ENCODE measurements at places on chromosomes 7 and 10. TPM values are rescaled to one million over a fixed set of nuclear protein-coding genes. Genes with fewer than 3 reads are reported as not detected.

Gene UNC5B
- total RNA-seq = 0.48 TPM

Gene ARHGEF35
- 0.26 TPM for total RNA-seq

Gene ATRNL1
- 0.78 TPM for total RNA-seq

Gene TMEM229A
- total RNA-seq = not detected

Gene CCDC3
- 0.94 TPM for total RNA-seq

Gene OR2A5
- not detected for total RNA-seq

Gene LRRTM3
- total RNA-seq = not detected

Gene SMIM30
- total RNA-seq = 34.0 TPM

Gene EPO
- not detected for total RNA-seq

Gene C10orf62
- total RNA-seq = not detected

Gene DPP6
- total RNA-seq = not detected

Gene NME8
- total RNA-seq = not detected

Gene AKR1D1
- total RNA-seq = not detected

Gene TMEM176A
- not detected for total RNA-seq

Gene GOLGA7B
- total RNA-seq = 4.0 TPM

Gene NPFFR1
- not detected for total RNA-seq

Gene GLI3
- total RNA-seq = 0.47 TPM

Gene FFAR4
- total RNA-seq = 0.44 TPM

Gene VAX1
- 1.7 TPM for total RNA-seq

Gene PHYHIPL
- 0.38 TPM for total RNA-seq

Gene BRI3
- 188 TPM for total RNA-seq

Gene LIPN
- not detected for total RNA-seq

Gene ACHE
- total RNA-seq = 2.2 TPM

Gene ADCY1
- 1.3 TPM for total RNA-seq

Gene SLC16A12
- total RNA-seq = not detected

Gene KLF14
- total RNA-seq = 0.05 TPM

Gene SPDYE6
- not detected for total RNA-seq

Gene LGI1
- not detected for total RNA-seq

Gene SUGCT
- total RNA-seq = 1.8 TPM

Gene ANXA8
- total RNA-seq = 32.8 TPM

Gene HMX2
- total RNA-seq = 0.15 TPM

Gene GJD4
- total RNA-seq = not detected

Gene WEE2
- not detected for total RNA-seq

Gene CNTNAP2
- total RNA-seq = not detected

Gene CALCR
- not detected for total RNA-seq

Gene NEUROD6
- total RNA-seq = not detected
